ENCODE measurements at places on chromosomes 1 and 21.

- DNase-seq, result no peak
These were observed 16.9 kb upstream of the ZBTB40 start for GRCh38 chr1:22434717-22435116.

DNA sequence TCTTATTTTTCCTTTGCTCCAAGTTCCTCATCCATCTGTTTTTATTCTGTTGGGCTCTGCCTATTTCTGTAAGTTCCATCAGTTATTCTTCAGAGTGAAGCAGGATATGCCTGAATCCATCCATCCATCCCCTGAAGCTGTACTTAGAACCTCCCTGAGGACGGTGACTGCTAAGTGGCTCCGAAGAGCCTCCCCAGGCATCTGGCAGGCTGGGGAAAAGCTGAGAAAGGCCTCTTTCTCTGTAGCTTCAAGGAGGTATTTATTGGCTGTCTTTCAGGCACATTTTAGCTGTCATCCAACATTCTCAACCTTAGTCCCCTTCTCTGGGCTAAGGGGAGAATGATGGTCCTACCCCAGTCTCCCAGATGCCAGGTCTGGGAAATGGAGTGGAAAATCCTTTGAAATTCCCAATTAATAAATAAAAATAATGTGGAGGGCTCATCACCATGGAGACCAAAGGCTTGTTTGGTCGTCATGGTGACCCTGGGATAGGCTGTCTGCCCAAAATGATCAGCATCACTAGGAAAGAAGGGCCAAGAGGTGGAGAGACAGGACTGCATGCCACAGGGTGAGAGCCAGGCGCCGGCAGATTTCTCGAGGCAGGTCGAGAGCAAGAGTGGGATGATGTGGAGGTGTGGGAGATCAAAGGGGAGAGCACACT is 82.0 kb downstream of the UBIAD1 start:
- DNase-seq, result no peak

DNA sequence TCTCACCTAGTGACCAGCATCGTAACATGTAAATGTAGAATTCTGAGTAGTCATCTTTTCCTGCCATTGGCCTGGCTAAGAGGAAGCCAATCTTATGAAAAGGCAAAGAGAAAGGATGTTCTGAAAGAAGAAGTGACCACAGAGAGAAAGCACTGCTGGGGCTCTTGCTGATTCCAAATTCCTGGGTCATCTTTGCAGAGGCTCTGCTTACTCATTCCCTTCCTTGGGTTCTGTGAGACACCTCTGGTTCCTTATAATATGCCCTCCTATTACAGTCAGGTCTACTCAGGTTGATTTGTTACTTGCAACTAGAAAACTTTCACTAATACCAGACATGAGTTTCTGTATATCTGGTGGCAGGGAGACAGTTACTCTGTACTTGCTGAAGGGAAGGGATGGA is 198.8 kb upstream of the C8B start:
- no peak for DNase-seq

DNA sequence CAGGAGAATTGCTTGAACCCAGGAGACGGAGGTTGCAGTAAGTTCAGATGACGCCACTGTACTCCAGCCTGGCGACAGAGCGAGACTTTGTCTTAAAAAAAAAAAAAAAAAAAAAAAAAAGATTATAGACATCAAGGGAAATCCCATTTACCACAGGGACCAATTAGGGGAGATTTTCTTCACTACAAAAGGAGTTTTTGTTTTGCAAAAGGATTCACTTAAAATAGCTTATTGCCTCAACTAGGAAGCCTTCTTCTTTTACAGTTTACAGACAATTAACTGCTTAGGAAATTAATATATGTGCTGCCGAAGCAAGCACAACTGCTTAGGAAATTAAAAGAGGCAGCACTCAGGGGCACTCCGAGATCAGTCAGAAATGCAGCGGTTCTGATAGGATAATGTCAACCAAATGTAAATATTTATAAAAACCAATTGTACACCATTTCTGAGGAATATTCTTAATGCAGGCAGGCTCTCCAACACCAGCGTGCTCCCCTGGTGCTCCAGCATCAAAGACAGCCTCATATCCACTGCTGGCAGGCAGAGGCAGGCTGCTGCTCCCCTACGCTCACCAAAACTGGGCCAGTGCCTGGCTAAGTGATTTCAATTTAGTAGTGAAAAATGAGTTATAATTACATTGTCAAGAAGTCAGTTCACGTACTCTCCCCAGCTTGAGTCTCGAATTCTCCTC is 107.9 kb upstream of the RAB4A start:
- DNase-seq, result no peak
